ENCODE measurements at places on chromosomes 6 and 20.

GRCh38 chr6:21438237-21438985 lies 155.1 kb upstream of the SOX4 start:
- peak; percentile 28 for DNase-seq

- peak; percentile 80 for DNase-seq
These were observed 55.0 kb downstream of the TRIM38 start for GRCh38 chr6:26017632-26017966.

DNA sequence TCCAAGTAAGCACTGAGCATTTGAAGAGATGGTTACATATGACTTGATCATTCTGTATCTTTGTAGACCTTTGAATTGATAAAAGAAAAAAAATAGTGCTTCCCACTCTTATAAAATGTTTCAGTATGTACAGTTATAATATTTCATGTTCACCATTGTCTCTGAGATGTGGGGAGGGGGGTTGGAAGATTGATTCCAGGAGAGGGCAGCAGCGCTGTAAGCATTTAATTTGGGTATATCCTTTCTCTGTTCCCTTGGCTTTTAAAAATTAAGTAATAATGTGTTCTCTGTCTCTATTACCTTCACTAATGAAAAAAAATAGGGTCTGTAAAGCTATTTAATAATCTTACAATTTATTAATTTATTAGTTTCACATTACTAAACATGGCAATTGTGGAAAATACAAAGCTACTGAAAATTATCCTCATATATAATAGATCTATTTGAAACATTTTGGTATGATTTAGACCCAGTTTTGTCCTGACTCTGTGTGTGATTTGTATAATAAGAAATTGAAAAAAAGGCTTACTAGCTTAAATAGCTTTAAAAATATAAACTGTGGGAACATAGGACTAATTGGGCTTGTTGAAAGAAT lies 341.2 kb downstream of the CDKAL1 start:
- DNase-seq: no peak

- no peak for DNase-seq
These were observed 83.5 kb downstream of the ADGRG6 start for GRCh38 chr6:142385352-142385751.

DNA sequence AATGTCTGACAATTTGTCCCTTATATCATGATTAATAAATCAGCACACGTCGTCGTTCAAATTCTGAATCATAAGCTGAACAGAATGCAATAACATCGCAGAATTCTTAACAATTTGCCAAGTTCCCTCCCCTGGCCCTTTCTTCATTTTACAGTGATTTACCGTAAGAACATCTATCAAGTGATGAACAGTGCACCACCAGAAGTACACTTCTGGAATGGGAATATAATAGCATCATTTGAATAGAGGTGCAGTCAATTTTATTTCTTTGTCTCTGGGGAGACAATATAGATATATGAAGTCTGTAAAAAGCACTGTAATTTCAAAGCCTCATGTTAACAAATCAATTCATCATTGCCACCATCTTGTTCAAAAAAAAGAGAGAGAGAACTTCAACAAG lies 145.1 kb upstream of the SMLR1 start:
- DNase-seq: no peak

- DNase-seq: peak; percentile 36
These were observed 1.0 kb upstream of the DDAH2 start for GRCh38 chr6:31729979-31730630.

DNA sequence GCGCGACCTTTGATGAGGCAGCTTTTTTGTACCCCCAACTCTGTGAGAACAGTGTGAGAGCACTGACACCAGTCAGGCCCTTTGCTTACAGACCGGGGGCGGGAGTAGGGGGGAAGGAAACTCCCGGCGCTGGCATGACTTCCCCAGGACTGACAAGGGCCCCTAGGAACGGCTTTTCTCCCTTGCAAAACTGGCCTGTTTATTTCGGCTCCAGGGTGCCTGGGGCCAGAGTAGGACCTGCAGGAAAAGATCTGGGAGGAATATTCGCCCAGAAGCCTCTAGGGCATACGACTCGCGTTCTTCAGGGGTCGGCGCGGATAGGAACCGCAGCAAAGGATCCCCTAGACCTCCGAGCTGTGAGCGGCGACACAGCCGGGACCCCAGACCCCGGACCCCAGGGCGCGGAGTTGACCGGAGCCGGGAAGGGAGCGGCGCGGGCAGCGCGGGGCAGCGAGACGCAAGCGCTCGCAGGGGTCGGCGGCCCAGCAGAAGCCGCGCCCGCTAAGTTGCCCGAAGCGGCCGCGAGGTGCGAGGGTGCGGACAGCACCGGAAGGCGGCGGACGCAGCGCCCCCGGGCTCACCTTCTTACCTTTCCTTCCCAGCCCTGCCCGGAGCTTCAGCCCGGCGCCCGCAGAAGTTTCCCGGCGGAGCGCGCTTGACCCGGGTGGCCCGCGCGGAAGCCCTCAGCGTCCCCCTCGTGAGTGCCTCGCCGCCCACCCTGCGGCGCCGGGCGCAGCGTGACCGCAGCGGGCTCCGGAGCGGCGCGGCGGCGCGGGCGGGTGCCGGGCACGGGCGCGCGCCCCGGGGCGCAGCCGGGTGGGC lies at the start of gene POPDC3:
POPDC3 (minus strand) TSS at position 771 of the 822 bp plus-strand sequence. CDS start 18,105 bp downstream, outside the sequence.
- DNase-seq: no peak

- DNase-seq: no peak
These were observed 176.6 kb upstream of the FERMT1 start for GRCh38 chr20:6299456-6299855.

GRCh38 chr6:108161724-108162282 lies 4.0 kb upstream of the NR2E1 start:
- no peak for DNase-seq

Data from activated CD4-positive, alpha-beta T cell treated with anti-CD3 and anti-CD28 coated beads for 24 hours (primary cell).